ENCODE measurements at places on chromosomes 6 and 20.

DNA sequence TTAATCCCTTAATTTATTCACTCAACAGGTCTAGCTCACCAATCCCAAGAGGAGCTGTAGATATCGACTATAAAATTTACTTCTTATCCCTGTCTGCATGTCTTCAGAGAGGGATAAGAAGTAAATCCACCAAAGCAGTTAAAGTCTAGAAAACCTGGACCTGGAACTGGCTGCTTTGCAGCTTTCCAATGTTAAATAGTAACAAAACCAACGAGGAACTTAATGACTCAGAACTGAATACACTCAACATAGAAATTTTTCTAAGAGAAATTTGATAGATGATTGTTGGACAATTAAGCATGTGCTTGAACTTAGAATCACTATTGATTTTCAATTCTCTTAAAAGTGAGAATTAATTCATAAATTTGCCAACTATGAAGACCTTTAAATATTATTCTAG, 11.5 kb upstream of the TMEM244 start:
- DNase-seq, result no peak

DNA sequence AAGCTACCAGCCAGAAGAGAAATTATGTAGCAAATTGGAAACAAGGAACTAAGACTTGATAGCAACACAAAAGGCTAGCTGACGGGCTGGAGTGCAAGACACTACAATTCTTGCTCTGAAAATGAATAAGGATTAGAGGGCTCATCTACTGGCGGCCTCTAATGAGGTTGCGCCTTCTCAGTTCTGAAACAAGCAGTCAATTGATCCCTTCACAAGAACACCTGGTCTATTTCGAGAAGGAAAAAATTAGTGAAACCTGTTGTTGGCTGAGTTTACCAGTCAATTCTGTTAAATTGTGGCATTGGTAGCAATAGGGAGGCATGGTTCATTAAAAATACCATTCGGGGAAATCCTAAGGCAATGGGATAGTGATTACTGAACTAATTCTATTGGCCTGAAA, 74.8 kb upstream of the JARID2 start:
- DNase-seq, result no peak

DNA sequence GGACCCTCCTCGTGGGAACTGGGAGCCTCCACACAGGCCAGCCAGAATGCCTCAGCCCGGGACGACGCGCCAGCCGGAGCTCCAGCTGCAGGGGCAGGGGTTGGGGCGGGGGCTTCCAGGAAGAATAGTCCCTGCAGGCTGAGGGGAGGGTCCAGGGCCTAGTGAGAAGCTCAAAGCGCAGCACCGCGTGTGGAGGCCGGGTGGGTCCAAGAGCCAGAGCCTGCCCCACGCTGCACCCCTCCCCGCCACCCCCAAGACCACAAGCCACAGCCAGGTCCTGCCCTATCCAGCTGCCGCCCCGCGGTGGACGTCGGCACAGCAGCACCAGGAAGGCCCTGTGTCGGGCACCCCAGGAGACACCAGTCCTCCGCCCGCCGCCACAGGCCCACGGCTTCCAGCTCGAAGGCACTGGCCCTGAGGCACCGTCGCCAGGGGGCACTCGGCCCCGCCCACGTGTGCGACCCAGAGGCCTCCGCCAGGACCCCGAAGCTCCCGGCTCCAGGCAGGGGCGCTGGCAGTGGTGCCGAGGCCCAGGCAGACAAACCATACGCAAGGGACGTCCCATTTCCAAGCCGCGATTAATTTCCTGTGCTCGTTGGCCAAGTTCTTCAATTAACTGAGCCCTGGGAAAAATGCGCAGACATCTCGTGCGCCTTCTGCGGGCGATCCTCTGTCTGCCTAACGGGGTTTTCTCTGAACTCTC, 19.5 kb downstream of the KCNQ2 start:
- no peak for DNase-seq

- no peak for DNase-seq
These were observed 632.2 kb downstream of the HACE1 start for GRCh38 chr6:104227508-104227907.

GRCh38 chr6:34511214-34511914, 44.8 kb downstream of the SPDEF start:
- DNase-seq, result no peak

DNA sequence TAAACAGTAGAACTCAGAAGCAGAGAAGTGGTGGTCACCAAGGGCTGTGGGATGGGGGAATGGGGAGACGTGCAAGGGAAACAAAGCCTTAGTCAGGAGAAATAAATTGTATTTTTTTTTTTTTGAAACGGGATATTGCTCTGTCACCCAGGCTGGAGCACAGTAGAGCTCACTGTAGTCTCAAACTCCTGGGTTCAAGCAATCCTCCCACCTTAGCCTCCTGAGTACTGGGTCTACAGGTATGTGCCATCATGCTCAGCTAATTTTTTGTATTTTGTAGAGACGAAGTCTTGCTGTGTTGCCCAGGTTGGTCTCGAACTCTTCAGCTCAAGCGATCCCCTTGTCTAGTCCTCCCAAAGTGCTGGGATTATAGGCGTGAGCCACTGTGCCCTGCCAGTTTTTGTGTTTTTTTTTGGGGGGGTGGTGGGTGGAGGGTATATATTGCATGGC, 3.4 kb downstream of the HSPA1B start:
- no peak for DNase-seq
